ENCODE measurements at places on chromosomes 5 and 9. TPM values are rescaled to one million over a fixed set of nuclear protein-coding genes. Genes with fewer than 3 reads are reported as not detected.

Gene FBP1
- not detected for total RNA-seq

Gene PCDHB9
- not detected for total RNA-seq

Gene MSMP
- total RNA-seq, result not detected

Gene LHX6
- total RNA-seq, result 0.39 TPM

Gene OR1Q1
- total RNA-seq, result not detected

Gene PCDH12
- not detected for total RNA-seq

Gene IL33
- total RNA-seq, result 0.49 TPM

Gene BTNL3
- not detected for total RNA-seq

Gene DMRTA1
- total RNA-seq, result 1.1 TPM

Gene HARS1
- 76.9 TPM for total RNA-seq

Gene ZNF618
- 11.7 TPM for total RNA-seq

Gene GPR151
- not detected for total RNA-seq

Gene CDC14B
- 11.9 TPM for total RNA-seq

Gene DNAH5
- 0.93 TPM for total RNA-seq

Gene ST8SIA4
- total RNA-seq, result 0.74 TPM

Gene SKP2
- 24.3 TPM for total RNA-seq

Gene PCDHA10
- total RNA-seq, result 0.06 TPM

Gene PCDHA2
- 0.03 TPM for total RNA-seq

Gene IL4
- not detected for total RNA-seq

Gene ZBTB43
- 12.7 TPM for total RNA-seq

Gene IFNK
- total RNA-seq, result not detected

Gene FAM120AOS
- 51.4 TPM for total RNA-seq

Gene UNC13B
- 10.1 TPM for total RNA-seq

Gene OGN
- total RNA-seq, result not detected

Data from A549 treated with DMSO at 1 μM for 4 hours (cell line).